Activated CD8-positive, alpha-beta memory T cell treated with anti-CD3 and anti-CD28 coated beads for 24 hours (primary cell): ENCODE measurements at places on chromosomes 13 and 19.
A peak's percentile ranks its signal among the peaks of the same experiment; 100 is the strongest.

DNA sequence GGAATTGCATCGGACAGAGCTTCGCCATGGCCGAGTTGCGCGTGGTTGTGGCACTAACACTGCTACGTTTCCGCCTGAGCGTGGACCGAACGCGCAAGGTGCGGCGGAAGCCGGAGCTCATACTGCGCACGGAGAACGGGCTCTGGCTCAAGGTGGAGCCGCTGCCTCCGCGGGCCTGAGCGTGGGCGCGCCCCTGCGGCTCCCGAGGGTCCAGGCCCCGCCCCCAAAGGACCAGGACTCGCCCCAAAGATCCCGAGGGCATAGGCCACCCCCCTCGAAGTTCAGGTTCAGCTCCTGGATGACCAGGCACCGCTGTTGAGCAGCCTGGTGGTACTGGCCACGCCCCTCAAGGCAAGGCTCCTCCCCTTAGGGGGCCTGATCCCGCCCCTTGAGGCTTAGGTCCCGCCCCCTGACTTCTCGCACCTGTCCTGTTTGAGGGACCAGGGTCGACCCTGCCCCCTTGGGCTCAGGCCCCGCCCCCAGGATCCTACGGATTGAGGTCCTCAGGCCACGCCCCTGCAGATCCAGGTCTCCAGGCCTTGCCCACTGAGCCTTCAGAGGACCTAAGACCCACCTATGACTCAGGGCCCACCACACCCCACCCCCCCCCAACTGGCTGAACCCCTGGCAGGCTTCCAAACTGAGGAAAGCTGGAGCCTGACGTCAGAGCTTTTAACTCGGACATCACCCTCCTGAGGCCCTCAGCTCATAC, 43.1 kb downstream of the CYP4F22 start:
- DNase-seq, result peak; percentile 90

DNA sequence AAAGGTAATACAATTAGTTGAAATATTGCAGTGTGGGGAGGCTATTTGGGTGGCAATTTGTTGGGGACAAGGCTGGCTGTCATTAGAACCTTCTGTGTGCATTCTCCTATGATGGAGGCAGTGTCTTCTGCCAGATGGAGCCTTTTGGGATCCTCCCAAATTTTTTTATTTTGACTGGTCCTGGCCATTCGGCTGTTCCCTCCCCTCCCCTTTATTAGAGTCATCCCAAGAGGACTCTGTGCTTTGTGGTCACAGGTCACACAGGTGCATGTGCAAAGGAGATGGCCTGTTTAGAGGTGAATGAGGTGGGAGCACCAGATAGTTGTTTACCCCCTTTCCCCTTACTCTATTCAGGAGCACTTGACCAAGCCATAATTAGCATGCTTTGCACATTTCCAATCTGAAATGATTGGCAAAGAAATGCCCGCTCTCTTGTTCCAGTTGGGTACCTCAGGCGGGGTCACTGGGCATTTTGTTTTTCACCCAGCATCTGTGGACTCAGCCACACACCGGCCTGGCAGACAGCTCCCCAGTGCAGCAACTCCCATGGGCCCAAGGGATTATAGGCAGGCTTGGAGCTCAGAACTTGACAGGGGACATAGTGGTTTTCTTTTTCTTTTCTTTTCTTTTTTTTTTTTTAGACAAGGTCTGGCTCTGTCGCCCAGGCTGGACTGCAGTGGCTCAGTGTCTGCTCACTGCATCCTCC, 19.8 kb downstream of the GATAD2A start:
- DNase-seq, result no peak

DNA sequence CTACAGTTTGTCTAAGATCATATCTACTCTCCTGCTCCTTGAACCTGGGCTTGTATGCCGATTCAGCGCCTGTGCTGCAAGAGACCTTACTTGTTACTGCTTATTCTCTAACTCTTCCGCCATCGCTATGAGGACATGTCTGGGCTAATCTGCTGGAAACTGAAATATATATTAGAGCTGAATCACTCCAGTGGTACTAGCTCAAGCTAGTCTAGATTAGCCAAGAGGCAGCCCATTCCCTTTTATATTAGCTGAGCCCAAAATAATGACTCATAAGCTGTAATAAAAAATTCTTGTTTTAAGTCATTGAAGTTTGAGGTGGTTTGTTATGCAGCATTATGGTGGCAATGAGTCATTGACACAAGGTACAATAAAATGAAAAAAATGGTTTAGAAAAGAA, 52.8 kb downstream of the SLC6A16 start:
- no peak for DNase-seq

- DNase-seq, result no peak
Observed at GRCh38 chr13:29418026-29418425, 177.5 kb downstream of the SLC7A1 start.

GRCh38 chr13:98486412-98486811, 90.5 kb downstream of the STK24 start:
- no peak for DNase-seq

DNA sequence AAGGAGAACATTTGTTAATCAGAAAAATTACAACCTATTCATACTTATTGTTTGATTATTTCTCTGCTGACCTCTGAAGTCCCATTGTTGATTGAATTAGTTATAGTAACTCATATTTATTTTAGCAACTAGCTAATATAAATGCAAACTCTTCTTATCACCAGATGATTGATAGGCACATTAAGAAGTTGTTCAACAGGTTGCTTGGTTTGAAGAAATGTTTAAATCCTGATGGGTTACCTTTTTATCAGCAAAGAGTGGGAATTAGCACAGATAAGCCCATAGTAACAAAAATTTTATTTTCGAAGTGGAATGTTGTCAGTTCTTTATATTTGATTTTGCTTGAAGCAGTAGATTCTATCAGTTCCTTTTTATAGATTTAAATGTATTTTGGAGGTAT, 44.4 kb downstream of the KLF5 start:
- no peak for DNase-seq

DNA sequence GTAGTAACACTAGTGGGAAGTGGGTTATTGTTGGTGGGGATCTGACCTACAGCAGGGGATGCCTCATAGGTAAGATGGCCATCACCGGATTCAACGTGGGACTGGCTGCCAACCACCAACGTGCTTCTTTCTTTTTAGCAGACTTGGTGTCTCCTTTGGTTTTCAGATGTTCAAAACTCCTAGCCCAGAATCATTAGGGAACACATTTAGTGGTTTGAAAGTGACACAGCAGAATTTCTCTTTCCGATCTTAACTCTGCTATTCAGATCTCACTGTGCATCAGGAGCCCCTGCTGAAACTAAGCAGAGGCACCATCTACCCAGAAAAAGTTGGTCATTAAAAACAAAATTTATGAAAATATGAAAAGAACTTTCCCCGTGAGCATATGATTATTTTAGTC, 36.7 kb upstream of the PCDH8 start:
- DNase-seq, result no peak

GRCh38 chr19:31594701-31595100, 245.5 kb upstream of the TSHZ3 start:
- no peak for DNase-seq

GRCh38 chr13:87498681-87499080, 172.5 kb upstream of the SLITRK5 start:
- no peak for DNase-seq

- no peak for DNase-seq
Observed at GRCh38 chr13:60146471-60146870, 17.3 kb downstream of the DIAPH3 start.

DNA sequence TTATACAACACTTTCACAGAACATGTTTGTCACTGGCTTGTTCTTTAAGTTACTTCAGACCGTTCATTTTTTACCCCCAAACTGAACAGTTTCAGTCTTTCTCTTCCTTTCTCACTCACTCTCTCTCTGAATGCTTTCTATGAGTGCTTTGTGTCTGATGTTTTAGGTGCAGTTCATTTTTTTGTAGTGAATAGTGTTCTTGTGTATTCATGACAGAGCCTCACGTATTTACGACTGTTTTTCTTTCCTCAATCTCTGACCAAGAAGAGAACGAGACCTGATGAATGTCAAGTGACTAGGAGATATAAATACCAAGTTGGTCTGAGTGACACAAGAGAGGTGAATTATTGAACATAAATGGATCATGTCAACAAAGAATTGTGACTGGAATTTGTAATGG, 1525.0 kb upstream of the MIR17HG start:
- no peak for DNase-seq

- DNase-seq, result no peak
Observed at GRCh38 chr19:12868540-12869112, 12.6 kb downstream of the DNASE2 start.

DNA sequence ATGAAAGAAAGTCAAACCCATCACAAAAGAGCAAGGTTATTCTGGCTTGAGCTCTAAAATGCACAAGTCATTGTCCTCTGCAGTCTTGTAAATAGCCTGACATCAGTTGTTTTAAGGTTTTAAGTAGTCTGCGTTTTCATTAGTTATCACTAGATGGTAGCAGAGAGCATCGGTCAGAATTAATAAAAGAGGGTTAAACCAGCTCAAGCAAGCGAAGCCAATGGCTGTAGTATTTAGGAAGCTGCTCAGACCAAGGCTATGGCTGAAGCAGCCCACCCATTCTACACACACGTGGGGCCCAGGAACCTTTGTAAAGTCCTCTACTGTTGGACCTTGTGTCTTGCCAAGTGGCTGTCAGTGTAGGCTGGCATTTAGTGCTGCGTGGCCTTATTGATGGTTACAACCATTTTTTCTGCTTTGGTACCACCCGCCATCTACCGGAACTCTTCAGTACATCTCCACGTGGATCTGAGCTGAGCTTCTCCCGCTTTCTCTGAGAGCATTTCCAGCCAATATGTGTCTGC, 13.3 kb upstream of the ZNF57 start:
- DNase-seq, result peak; percentile 66

DNA sequence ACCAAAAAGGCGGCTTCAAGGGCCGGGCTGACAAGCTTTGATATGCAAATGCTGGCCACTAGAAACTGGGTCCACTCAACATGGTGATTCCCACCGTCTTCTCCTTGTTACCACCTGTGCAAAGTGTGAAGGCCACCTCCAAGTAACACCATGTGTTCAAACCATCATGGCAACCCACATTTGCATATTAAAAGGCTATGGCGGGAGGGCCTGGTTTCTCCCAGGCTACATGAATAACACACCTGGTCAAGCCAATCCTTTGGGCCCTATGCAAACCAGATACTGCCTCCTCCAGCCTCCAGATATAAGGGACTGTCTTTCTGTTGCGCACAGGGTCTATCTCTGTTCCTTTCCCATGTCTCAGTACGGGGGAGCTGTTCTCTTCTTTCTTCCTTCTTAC, 36.6 kb upstream of the ZSCAN5A start:
- no peak for DNase-seq
